ENCODE measurements at places on chromosomes 1 and 21. TPM values are rescaled to one million over a fixed set of nuclear protein-coding genes. Genes with fewer than 3 reads are reported as not detected.

Gene ADAMTS5
- 14.5 TPM for total RNA-seq

Gene TMPRSS2
- not detected for total RNA-seq

Gene PLEKHA6
- 19.4 TPM for total RNA-seq

Gene OR6N1
- total RNA-seq = not detected

Gene TMEM200B
- total RNA-seq = 36.4 TPM

Gene TAS1R1
- total RNA-seq = not detected

Gene LRRC38
- total RNA-seq = 0.17 TPM

Gene ADAM30
- total RNA-seq = not detected

Gene CENPF
- total RNA-seq = 0.32 TPM
